ENCODE measurements at places on chromosomes 16 and 17. TPM values are rescaled to one million over a fixed set of nuclear protein-coding genes. Genes with fewer than 3 reads are reported as not detected.

LGALS9B gene
- not detected for polyA plus RNA-seq

DNA sequence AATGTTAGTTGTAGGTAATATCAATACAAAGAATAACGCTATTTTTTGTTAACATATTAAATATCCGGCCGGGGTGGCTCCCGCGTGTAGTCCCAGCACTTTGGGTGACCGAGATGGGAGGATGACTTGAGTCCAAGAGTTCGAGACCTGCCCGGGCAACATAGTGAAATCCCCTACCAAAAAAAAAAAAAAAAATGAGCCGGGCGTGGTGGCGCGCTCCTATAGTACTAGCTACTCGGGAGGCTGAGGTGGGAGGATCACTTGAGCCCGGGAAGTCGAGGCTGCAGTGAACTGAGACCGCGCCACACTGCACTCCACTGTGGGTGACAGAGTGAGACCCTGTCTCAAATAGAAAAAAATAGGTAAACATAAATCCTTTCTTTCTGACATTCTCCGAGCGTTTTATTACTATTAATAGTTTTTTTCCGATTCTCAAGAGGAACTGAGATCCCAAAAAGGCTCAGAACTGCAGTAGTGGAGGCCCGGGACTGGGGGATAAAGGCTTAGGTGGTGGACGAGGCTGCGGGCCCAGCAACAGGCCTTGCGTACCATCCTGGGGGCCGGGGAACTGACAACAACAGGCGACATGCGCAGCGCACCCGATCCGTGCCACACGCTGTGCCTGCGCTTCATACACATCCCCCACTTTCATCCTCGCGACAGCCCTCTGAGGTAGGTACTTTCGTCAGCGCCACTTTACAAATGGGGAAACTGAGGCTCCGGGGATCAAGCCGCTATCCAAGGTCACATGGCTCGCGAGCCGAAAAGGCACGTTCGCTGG lies 919 bp downstream of the N4BP1 start:
- DNase-seq: no peak

- peak; percentile 37 for DNase-seq
Observed at GRCh38 chr17:32015245-32016013, 8.2 kb downstream of the LRRC37B start.

GRCh38 chr17:7515911-7516610 lies 31.9 kb downstream of the POLR2A start:
- no peak for DNase-seq

DNA sequence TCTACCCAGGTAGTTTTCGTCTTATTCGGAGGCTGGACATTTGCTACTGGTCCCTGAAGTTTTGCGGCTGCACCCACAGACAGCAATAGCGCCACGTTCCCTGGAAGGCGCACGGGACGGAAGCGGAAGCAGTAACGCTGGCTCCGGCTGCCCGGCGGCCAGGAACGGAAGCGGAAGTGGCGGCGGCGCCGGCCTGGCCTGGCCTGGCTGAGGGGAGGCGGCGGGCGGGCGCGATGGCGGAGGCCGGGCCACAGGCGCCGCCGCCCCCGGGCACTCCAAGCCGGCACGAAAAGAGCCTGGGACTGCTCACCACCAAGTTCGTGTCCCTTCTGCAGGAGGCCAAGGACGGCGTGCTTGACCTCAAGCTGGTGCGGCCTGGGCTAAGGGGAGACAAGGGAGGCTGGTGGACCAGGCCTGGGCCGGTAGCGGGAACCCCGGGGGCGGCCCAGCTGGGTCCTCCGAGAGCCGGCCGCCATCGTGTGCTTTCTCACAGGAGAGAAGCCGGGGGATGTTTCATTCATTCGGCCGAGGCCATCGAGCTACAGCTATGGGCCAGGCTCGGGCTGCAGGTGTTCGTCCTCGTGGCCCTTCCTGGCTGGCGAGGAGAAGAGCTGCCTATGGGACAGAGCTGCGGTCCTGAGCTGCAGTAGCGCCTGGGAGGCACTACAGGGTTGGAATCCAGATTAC lies at the start of gene E2F4:
Gene E2F4, plus strand, starts transcription at position 161 of the 687 bp plus-strand sequence. Its CDS starts 73 bp downstream, at position 234.
- peak; percentile 84 for DNase-seq
